ENCODE measurements at places on chromosomes 3 and 15. TPM values are rescaled to one million over a fixed set of nuclear protein-coding genes. Genes with fewer than 3 reads are reported as not detected.

- H3K27me3 ChIP-seq: no peaks in the 10 kb centered on the region
- no peaks in the 10 kb centered on the region for H3K36me3 ChIP-seq
- no peak overlapping the region for H3K27ac ChIP-seq
- H3K4me3 ChIP-seq: no peak overlapping the region
- H3K4me1 ChIP-seq: no peaks in the 10 kb centered on the region
- DNase-seq: no peak
These were observed 104.3 kb upstream of the MEIS2 start for GRCh38 chr15:37204692-37205091.

GRCh38 chr3:187997490-187997889, 156.5 kb upstream of the LPP start:
- no peak for DNase-seq
- H3K27ac ChIP-seq: no peak overlapping the region
- no peak overlapping the region for H3K4me3 ChIP-seq
- no peaks in the 10 kb centered on the region for H3K36me3 ChIP-seq
- H3K4me1 ChIP-seq: no peaks in the 10 kb centered on the region

GRCh38 chr3:62149962-62150361, 223.4 kb downstream of the FEZF2 start:
- no peak overlapping the region for H3K4me3 ChIP-seq
- H3K4me1 ChIP-seq: peaks cover 2% of the 10 kb centered on the region
- no peak for DNase-seq
- H3K36me3 ChIP-seq: no peaks in the 10 kb centered on the region
- no peaks in the 10 kb centered on the region for H3K27me3 ChIP-seq
- H3K27ac ChIP-seq: peak overlapping the region; percentile 21

DNA sequence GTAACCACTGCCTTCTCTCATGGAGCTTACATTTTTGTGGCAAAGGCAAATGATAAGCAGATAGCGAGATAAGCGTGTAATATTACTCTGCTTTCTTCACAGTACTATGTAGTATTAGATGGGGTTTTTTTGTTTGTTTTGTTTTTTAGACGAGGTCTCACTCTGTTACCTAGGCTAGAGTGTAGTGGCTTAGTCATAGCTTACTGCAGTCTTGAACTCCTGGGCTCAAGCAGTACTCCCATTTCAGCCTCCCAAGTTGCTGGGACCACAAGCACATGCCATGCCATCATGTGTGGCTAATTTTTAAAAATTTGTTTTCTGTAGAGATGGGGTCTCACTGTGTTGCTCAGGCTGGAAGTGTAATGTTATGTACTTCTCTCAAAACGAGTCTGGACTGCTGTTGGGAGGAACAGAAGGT, 22.9 kb downstream of the MBNL1 start:
- no peaks in the 10 kb centered on the region for H3K36me3 ChIP-seq
- DNase-seq: no peak
- H3K4me3 ChIP-seq: no peak overlapping the region

GRCh38 chr3:194574639-194575483, 58.4 kb downstream of the TMEM44 start:
- no peaks in the 10 kb centered on the region for H3K4me1 ChIP-seq
- no peaks in the 10 kb centered on the region for H3K36me3 ChIP-seq
- no peak overlapping the region for H3K4me3 ChIP-seq
- H3K27ac ChIP-seq: peak overlapping the region; percentile 64
- no peak for DNase-seq

GRCh38 chr15:70077188-70078147, 20.2 kb downstream of the TLE3 start:
- H3K27me3 ChIP-seq: no peaks in the 10 kb centered on the region
- no peak overlapping the region for H3K4me3 ChIP-seq
- peaks cover 5% of the 10 kb centered on the region for H3K36me3 ChIP-seq
- no peaks in the 10 kb centered on the region for H3K4me1 ChIP-seq
- H3K27ac ChIP-seq: no peak overlapping the region

DNA sequence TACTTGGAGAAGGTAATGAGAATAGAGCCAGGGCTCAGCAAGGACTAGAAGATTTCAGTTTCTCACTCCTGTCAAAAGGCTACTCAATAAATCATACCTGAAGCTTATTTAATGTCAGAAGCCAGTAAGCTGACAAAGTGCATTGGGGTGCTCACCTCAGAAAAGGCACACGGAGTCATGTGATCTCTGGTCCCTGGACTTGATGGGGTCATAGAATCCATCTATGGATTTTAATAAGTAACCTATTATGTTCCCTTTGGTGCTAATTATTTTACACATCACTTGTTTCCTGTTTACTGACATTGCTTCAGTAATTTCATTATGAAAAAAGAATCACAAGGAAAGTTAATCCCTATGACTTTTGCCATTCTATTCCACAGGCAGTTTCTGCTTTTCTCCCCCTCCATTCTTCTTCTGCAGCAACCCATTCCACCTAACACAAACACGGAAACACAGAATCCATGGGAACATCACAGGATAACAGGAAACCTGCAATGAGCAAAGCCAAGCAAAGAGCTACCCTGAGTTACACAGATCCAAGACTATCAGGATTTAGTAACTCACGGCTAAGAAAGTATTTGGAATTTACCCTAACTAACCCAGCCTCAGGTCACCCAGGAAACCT, 159.6 kb downstream of the MEIS2 start:
- no peak for DNase-seq
- no peak overlapping the region for H3K27ac ChIP-seq
- H3K4me1 ChIP-seq: no peaks in the 10 kb centered on the region
- H3K4me3 ChIP-seq: no peak overlapping the region

- DNase-seq: no peak
- no peak overlapping the region for H3K27ac ChIP-seq
- no peaks in the 10 kb centered on the region for H3K36me3 ChIP-seq
These were observed 19.2 kb downstream of the ANKDD1A start for GRCh38 chr15:64930778-64931371.

GRCh38 chr3:195113536-195114425, 157.2 kb downstream of the XXYLT1 start:
- DNase-seq: no peak
- H3K4me3 ChIP-seq: no peak overlapping the region
- no peak overlapping the region for H3K27ac ChIP-seq
- H3K36me3 ChIP-seq: no peaks in the 10 kb centered on the region
- H3K27me3 ChIP-seq: no peaks in the 10 kb centered on the region
- H3K4me1 ChIP-seq: no peaks in the 10 kb centered on the region

DNA sequence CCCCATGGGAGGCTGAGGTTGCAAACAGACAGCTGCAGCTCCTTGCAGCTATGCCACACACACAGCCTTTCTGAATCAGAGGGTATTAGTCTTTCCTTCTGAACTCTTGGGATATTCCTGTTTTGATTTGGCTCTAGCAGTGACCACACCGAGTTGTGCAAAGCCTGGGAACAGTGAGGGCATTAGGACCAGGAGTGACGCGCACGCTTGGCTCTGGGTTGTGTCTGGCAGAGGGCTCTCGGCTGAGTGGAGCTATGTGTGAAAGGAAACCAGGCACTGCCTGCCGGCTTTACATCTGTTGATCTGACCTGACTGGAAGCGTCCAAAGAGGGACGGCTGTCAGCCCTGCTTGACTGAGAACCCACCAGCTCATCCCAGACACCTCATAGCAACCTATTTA, at the start of gene GALNT15:
TSS of gene GALNT15 (plus strand) at position 292 of the 400 bp plus-strand sequence. CDS start 472 bp downstream, outside the sequence.
- peak within 1 kb of the TSS; percentile 71 for H3K4me3 ChIP-seq
- no peaks in the 10 kb centered on the region for H3K27me3 ChIP-seq
- H3K27ac ChIP-seq: peak within 1 kb of the TSS; percentile 84

GRCh38 chr15:49038382-49038781, 7.9 kb downstream of the SECISBP2L start:
- no peaks in the 10 kb centered on the region for H3K36me3 ChIP-seq
- no peak overlapping the region for H3K27ac ChIP-seq
- no peak for DNase-seq
- no peak overlapping the region for H3K4me3 ChIP-seq
- peaks cover 4% of the 10 kb centered on the region for H3K4me1 ChIP-seq

- H3K27me3 ChIP-seq: no peaks in the 10 kb centered on the region
- H3K36me3 ChIP-seq: no peaks in the 10 kb centered on the region
- DNase-seq: no peak
- no peaks in the 10 kb centered on the region for H3K4me1 ChIP-seq
These were observed 5.0 kb upstream of the EPHB1 start for GRCh38 chr3:134790065-134790464.

GRCh38 chr15:26287381-26287780, 424.3 kb upstream of the ATP10A start:
- no peak overlapping the region for H3K4me3 ChIP-seq
- DNase-seq: no peak
- H3K27ac ChIP-seq: no peak overlapping the region
- no peaks in the 10 kb centered on the region for H3K4me1 ChIP-seq

GRCh38 chr15:52295421-52296001, at the start of gene MYO5C:
Gene MYO5C (minus strand): TSS chr15:52295804. CDS start chr15:52295636, 168 bp downstream.
- peaks cover 2% of the 10 kb centered on the region for H3K4me1 ChIP-seq
- H3K27me3 ChIP-seq: peaks cover 5% of the 10 kb centered on the region
- H3K27ac ChIP-seq: peak within 1 kb of the TSS; percentile 95
- H3K36me3 ChIP-seq: no peaks in the 10 kb centered on the region

DNA sequence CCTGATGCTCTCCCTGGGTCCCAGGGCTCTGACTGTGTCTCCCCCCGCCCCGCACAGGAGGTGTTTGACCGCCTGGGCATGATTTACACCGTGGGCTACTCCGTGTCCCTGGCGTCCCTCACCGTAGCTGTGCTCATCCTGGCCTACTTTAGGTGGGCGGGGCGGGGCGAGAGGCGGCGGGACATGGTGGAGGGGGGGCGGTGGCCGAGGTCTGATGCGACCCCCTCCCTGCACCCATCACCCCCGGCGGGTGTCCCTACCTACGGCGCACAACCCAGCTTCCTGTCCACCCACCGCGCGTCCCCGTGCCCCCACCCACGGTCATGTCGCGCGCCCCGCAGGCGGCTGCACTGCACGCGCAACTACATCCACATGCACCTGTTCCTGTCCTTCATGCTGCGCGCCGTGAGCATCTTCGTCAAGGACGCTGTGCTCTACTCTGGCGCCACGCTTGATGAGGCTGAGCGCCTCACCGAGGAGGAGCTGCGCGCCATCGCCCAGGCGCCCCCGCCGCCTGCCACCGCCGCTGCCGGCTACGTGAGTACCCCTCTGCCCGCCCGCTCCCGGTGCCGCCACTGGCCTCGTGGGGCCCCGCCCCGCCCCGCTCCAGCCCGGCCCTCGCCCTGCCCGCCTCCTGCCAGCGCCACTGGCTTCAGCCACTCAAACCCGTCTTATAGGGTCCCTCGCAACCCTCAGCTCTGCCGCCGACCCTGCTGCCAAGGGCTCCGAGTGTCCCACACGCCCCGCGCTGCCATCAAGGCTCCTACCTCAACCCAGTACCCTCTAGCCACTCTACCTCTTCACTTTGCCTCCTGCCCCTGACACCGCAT, 21.0 kb downstream of the PTH1R start:
- no peak overlapping the region for H3K27ac ChIP-seq
- DNase-seq: no peak
- no peaks in the 10 kb centered on the region for H3K27me3 ChIP-seq
- H3K4me3 ChIP-seq: no peak overlapping the region

- H3K27ac ChIP-seq: no peak overlapping the region
- no peak overlapping the region for H3K4me3 ChIP-seq
- H3K27me3 ChIP-seq: no peaks in the 10 kb centered on the region
- DNase-seq: no peak
These were observed 145.1 kb downstream of the NFKBIZ start for GRCh38 chr3:101994386-101994785.

- H3K4me1 ChIP-seq: no peaks in the 10 kb centered on the region
- no peaks in the 10 kb centered on the region for H3K36me3 ChIP-seq
- DNase-seq: no peak
These were observed 6.7 kb downstream of the CHRNA7 start for GRCh38 chr15:32036971-32037370.

DNA sequence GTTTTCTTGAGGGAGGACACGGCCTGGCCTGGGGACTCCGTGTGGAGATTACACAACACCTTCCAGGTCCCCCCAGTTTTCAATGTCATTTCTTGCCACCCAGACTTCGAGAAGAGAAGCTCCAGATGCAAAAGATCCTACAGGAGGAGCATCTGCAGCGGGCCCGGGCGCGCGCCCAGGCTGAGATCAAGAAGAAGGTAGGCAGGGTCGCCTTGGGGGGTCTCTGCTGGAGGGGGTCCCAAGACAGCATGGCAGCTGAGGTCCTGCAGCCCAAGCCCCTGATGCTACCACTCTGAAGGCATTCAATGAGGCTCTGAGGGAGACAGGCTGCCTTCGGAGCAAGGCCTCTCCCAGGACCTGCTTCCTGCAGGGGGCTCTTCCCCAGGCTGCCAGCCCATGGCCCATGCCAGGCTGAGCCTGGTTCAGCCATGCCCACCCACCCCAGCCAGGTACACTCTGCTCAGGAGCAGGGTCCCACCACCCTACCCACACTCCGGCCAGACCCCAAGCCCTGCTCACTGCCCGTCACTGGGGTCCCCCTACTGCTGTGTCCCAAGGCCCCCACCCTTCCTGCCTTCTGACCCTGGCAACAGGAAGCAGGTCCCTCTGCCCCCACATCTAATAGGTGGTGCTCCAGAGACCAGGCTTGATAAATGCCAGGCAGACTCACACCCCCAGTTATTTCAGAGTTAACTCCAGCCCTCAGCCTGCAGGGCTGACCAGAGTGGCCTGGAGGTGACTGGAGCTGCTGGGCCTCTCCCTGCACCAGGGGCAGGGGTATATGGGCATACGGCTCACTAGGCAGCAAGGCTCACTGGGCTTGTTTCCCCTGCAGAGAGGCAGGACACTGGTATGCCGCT, 40.0 kb downstream of the ZXDC start:
- no peak overlapping the region for H3K4me3 ChIP-seq
- H3K27me3 ChIP-seq: no peaks in the 10 kb centered on the region
- no peak overlapping the region for H3K27ac ChIP-seq
- H3K36me3 ChIP-seq: no peaks in the 10 kb centered on the region
- no peaks in the 10 kb centered on the region for H3K4me1 ChIP-seq

GRCh38 chr3:51375571-51375970, 9.5 kb upstream of the MANF start:
- H3K27me3 ChIP-seq: no peaks in the 10 kb centered on the region
- H3K36me3 ChIP-seq: no peaks in the 10 kb centered on the region
- H3K27ac ChIP-seq: no peak overlapping the region
- no peak overlapping the region for H3K4me3 ChIP-seq
- H3K4me1 ChIP-seq: no peaks in the 10 kb centered on the region
- DNase-seq: no peak

The C3orf38 gene
- 20.3 TPM for total RNA-seq

The MOBP gene
- total RNA-seq: not detected

The CCDC33 gene
- total RNA-seq: not detected

The CMTM8 gene
- total RNA-seq: 4.2 TPM

The CCDC39 gene
- total RNA-seq: 0.32 TPM

The ZNF774 gene
- total RNA-seq: 7.6 TPM

All from breast epithelium (tissue), 4 donors.